DMS153 (cell line): ENCODE measurements at places on chromosomes 4 and X.

DNA sequence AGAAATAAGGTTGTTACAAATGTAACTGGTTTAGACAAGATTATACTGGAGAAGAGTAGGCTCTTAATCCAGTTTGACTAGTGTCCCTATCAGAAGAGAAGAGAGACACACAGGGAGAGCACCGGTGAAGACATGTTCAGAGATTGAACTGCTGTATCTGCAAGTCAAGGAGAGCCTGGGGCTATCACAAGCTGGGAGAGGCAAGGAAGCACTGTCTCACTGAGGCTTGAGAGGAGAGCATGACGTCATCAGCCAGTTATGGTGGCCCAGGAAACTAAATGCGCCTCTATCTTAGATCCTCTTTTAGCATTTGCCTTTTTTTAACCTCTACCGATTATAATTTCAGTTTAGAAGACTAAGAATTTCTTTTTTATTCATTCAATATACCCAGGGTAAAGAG, 583.4 kb downstream of the TRAM1L1 start:
- no peak for DNase-seq

DNA sequence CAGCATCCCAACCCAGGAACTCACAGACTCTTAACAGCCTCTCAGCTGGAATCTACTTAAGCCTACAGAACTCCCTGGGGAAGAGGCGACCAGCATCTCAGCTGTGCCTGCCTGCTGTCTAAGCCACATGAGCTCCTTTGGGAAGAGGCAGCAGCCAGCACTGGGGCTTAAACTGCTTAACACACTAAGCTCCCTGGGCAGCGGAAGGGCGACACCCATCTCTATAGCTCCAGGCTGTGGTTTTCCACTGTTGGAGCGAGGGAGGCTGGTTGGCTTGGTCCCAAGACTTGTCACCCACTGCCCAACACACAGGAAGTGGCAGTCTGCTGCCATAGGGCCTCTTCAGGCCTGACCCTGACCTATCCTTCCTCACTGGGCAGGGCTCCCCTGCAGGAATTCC, 1544.1 kb upstream of the ADGRL3 start:
- DNase-seq = no peak

GRCh38 chr4:148044912-148045352, 313.0 kb downstream of the ARHGAP10 start:
- DNase-seq = no peak

- no peak for DNase-seq
Measured at GRCh38 chr4:39120418-39120817, 58.4 kb downstream of the KLHL5 start.

GRCh38 chr4:147078875-147079658, 133.4 kb upstream of the TTC29 start:
- DNase-seq = no peak

- no peak for DNase-seq
Measured at GRCh38 chr4:94480362-94480951, 28.7 kb downstream of the PDLIM5 start.

- no peak for DNase-seq
Measured at GRCh38 chrX:15758140-15758539, 20.1 kb downstream of the CA5B start.

DNA sequence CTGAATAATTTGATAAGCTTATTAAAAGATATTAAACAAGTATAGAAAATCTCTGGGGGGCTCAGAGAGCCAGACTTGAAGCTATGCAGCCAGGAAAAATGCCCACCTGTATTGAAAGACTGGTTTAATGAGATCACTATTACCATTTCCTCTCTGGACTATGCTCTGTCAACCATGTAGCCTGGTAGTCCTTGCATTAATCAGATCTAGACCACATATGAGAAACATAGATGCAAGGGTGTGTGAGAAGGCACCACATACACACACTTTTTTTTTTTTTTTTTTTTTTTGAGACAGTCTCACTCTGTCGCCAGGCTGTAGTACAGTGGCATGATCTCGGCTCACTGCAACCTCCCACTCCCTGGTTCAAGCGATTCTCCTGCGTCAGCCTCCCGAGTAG, 75.9 kb upstream of the ATP8A1 start:
- DNase-seq = no peak

- no peak for DNase-seq
Measured at GRCh38 chrX:47172971-47173792, 20.4 kb upstream of the UBA1 start.

DNA sequence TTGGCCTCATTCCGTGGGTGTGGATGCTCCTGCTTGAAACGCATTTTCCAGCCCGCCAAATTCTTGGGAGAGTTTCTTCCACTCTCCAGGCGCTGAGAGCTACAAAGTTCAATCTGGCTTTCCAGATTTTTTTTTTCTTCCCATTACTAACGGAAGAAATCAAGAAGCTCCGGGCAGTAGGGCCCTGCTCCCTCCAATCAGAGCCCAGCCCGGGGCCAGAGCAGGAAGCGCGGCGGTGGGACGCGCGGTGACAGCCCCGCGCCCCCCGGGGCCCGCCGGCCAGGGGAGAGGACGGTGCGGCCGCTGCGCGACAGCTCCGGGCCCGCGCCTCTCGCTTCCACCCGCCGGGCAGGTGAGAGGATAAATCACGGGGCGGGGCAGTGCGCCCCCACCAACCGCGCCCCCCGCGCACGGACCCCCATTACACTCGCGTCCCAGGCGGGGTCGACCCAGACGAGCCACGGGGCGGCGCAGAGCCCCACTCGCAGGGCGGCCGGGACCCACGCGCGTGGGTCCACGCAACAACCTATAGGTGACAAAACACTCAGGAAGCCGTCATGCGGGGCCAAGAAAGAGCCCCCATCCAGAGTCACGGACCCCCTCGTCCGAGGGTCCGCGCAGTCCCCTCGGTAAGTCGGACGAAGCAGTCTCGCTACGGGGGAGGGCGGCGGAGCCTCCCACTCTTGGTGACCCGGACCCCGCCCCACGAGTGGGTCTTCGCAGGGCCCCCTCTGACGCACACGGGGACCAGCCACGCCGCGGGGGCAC, 868 bp downstream of the AFAP1 start:
- no peak for DNase-seq

GRCh38 chr4:75672461-75673026, 667 bp downstream of the G3BP2 start:
- DNase-seq = no peak

- DNase-seq = no peak
Measured at GRCh38 chr4:33751050-33751449, 2493.3 kb downstream of the ARAP2 start.

- no peak for DNase-seq
Measured at GRCh38 chr4:10082459-10083272, 33.9 kb downstream of the WDR1 start.

DNA sequence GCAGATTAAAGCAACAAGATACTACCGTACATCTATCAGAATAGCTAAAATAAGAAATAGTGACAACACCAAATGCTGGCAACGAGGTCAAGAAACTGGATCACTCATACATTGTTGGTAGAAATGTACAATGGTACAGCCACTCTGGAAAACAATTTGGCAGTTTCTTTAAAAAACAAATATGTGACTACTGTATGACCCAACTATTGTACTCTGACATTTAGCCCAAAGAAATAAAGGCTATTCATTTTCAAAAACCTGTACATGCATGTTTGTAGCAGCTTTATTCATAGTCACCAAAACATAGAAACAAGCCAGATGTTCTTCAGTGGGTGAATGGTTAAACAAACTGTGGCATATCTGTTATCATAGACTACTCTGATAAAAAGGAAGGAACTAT, 8.2 kb downstream of the CLCN3 start:
- DNase-seq = no peak

DNA sequence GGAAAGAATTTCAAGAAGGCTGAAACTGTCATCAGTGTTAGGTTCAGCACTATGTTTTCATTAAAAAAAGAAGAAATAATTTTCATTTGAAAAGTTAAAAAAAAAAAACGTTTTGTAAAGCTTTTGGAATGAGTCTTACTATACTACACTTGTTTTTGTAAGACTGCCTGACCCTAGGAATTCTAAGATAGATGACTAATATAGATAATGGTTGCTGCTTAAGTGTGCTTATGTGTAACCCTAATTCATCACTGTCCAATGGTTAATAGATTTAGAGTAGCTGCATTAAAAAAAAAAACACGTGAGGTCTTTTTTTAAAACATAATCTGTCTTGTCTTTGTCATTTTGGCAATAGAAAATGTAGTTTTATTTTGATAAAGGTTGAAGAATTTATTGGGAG, 323.2 kb downstream of the IL1RAPL1 start:
- DNase-seq = no peak

GRCh38 chrX:16148896-16149295, 18.4 kb upstream of the MAGEB17 start:
- DNase-seq = no peak

DNA sequence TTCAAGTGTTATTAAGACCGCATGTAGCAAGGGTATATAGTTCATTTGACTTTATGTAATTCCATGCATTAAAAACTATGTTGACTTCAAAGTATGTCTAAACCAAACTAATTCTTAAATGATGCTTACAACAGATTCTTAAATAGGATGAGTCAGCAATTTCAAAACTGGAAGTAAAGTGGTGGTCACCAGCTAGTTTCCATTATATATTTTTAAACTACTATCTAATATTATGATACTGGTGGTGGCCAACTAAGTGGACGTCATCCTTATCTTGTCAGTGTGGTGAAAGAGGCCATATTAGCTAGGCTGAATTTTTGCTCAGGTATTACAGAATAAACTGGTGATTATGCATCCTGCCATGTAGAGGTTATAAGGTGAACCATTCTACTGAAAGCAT, 1.2 kb downstream of the IL15 start:
- no peak for DNase-seq

- no peak for DNase-seq
Measured at GRCh38 chrX:103414561-103414960, 38.2 kb downstream of the BEX3 start.

DNA sequence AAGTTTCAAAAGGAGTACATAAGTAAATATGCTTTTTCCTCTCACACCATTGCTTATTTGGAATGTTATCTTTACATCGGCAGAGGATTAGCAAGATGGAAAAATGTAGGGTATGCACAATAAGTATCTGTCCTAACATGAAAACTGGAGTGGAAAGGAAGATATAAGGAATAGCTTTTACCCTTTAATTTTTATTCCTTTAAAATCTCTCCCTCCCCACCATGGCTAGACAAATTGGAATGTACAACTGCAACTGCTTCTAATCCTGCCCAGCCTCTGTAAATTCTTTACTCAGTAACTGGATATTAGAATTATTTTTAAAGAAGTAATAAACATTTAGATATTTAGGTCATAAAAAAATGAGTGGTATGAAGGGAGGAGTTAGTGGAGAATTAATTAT, 171.5 kb downstream of the PCDH18 start:
- no peak for DNase-seq

DNA sequence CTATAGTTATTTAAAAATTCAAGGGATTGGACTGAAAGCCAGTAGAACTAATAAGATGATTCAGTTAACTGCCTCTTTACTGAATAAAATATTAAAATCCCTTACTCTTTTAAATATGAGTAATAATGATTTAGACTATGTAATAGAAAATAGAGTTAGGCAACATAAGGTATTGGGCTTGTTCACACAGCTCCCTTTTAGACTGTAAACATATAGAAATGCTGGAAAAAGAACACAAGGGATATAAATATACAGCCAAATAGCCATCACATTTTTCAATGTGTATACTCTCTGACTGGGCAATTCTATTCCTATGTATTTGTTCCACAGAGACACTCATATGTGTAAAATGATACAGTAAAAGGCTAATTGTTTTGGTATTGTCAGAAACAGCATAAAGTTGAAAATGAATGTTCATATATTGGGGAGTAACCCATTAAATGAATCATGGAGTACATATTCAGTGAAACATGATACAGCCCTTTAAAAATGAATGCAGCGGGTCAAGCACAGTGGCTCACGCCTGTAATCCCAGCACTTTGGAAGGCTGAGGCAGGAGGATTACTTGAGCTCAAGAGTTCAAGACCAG, 129.8 kb downstream of the TBC1D19 start:
- DNase-seq = no peak

- DNase-seq = no peak
Measured at GRCh38 chrX:133232331-133232730, 14.2 kb upstream of the TFDP3 start.

DNA sequence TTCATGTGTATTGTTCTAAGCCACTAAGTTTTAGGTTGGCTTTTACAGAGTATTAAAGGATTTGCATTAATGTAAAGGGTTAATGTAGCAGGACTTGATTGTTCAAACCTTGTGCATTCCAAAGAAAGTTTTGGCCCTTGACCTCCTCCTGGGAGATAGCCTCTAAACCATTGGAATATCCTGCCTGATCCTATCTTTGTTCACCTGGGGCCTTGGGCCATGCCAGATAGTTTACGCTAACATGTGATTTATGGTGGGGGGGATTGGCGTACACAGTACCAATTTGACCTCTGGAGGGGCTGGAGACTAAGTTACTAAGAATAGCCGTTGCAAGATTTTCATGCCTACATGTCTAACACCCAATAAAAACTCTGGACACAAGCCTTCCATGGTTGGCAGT, 1002.7 kb upstream of the PABPC4L start:
- no peak for DNase-seq

DNA sequence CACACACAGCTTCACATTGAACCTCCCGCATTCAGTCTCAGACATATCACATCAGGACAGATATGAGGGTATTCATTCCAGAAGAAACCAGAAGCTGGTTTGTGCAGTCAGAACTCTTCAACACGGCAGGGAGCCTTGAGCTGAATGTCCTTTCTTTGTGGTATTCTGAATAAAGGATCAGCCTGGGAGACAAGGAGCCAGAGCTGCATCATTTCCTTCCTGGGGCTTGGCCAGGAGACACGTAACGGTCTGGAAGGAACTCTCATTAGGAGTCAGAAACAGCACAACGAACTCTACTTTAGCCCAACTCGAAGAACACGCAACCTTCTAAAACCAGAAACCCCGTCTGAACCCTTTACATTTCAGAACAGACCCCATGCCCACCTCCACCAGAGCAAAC, 46.4 kb downstream of the KDR start:
- no peak for DNase-seq
